Vagina (tissue), 2 donors: ENCODE measurements at places on chromosomes 6 and 20. TPM values are rescaled to one million over a fixed set of nuclear protein-coding genes. Genes with fewer than 3 reads are reported as not detected.

- DNase-seq, result no peak
Measured at GRCh38 chr6:20840675-20841074, 306.4 kb downstream of the CDKAL1 start.

DNA sequence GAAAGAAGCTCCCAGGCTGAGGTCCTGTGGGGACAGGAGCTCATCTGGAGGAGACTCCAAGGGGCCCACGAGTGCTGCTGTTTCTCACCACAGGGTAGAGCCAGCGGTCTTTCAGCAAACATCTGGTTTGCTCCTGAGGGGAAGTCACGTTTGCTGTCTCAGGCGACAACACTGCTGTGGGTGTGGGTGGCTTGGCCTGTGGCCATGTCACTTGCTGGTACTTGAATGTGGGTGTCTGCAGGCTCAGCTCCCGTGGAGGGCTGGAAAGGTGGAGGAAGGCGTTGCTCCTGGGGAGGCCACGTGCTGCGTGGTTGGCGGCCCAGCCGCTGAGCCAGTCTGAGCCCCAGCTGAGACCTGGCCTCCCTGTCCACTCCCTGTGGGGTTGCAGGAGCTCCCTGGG is 52.8 kb upstream of the MPC1 start:
- no peak for DNase-seq

Gene POU5F1
- total RNA-seq, result 0.98 TPM

Gene PKIB
- 2.7 TPM for total RNA-seq

GRCh38 chr20:59412875-59413284 is 112.5 kb downstream of the EDN3 start:
- DNase-seq, result no peak

- DNase-seq, result no peak
Measured at GRCh38 chr6:12082368-12082767, 70.3 kb downstream of the HIVEP1 start.

Gene SNX3
- 123 TPM for total RNA-seq

DNA sequence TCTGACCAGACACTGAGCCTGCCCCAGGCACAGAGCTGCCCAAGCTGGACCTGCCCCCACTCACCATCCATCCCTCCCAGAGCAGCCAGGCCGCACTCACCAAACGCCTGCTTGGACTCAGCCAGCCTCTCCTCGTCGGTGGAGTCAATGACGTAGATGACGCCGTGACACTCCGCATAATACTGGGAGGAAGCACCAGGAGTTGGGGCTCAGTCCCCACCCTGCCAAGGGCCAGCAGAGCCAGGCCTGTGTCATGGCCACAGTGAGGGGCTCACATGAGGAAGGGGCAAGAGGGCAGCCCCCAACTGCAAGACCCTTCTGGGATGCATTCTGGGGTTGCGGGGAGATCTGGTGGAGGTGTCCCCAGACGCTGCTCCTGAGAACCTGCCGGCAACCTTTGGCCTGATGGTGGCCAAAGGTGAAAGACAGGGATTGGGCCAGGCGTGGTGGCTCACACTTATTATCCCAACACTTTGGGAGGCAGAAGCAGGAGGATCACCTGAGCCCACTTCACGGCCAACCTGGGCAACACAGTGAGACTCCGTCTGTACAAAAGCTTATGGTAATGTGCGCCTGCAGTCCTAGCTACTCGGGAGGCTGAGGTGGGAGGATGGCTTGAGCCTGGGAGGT is 5.6 kb downstream of the ARFRP1 start:
- no peak for DNase-seq

- DNase-seq, result no peak
Measured at GRCh38 chr6:154773610-154774089, 40.4 kb downstream of the SCAF8 start.

GRCh38 chr6:168660400-168660945 is 219.5 kb downstream of the SMOC2 start:
- no peak for DNase-seq

Gene GOPC
- 19.9 TPM for total RNA-seq

Gene LRFN2
- total RNA-seq, result not detected

- no peak for DNase-seq
Measured at GRCh38 chr6:43070028-43070632, 6.0 kb upstream of the PTK7 start.

Gene KCNB1
- 2.0 TPM for total RNA-seq
